ENCODE measurements at places on chromosomes 13 and 19.

GRCh38 chr19:32222556-32222955, 122.9 kb upstream of the ZNF507 start:
- peaks cover 27% of the 10 kb centered on the region for H3K4me1 ChIP-seq
- peaks cover 36% of the 10 kb centered on the region for H3K27me3 ChIP-seq
- no peak overlapping the region for H3K4me3 ChIP-seq

- no peak overlapping the region for H3K27ac ChIP-seq
Observed at GRCh38 chr19:4676955-4677731, 7.0 kb upstream of the MYDGF start.

DNA sequence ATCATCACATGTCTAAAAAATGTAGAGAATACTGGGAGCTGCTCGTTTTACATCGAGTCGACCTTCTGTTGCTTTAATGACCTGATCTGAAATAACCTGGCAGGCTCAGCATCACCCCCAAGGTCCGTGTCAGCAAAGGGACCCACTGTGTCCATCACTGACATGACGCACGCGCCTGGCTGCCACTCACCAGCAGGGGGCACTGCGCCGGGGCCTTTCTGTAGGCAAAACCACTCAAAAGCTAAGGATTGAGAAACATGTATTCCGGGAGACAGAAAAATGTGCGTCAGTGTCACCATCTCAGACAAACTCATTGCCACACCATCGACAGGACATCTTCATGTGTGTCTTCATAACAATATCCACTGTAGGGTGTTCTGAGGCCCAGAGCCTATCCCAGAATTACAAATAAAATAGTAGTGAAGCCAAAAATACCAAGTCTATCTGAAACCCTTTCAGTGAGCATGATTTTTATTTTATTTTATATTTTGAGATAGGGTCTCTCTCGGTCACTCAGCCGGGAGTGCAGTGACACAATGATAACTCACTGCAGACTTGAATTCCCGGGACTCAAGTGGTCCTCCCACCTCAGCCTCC, 130.3 kb upstream of the LSM14A start:
- H3K4me1 ChIP-seq: no peaks in the 10 kb centered on the region
- H3K27ac ChIP-seq: no peak overlapping the region
- no peaks in the 10 kb centered on the region for H3K36me3 ChIP-seq
- H3K27me3 ChIP-seq: peaks cover 2% of the 10 kb centered on the region
- no peak overlapping the region for H3K4me3 ChIP-seq

GRCh38 chr13:44306371-44307192, 67.0 kb upstream of the SERP2 start:
- peak overlapping the region; percentile 4 for H3K4me3 ChIP-seq
- peak overlapping the region; percentile 78 for H3K27ac ChIP-seq
- peaks cover 39% of the 10 kb centered on the region for H3K4me1 ChIP-seq
- H3K36me3 ChIP-seq: no peaks in the 10 kb centered on the region
- no peaks in the 10 kb centered on the region for H3K27me3 ChIP-seq

- H3K4me3 ChIP-seq: no peak overlapping the region
- no peak for DNase-seq
- H3K36me3 ChIP-seq: no peaks in the 10 kb centered on the region
- peaks cover 11% of the 10 kb centered on the region for H3K27me3 ChIP-seq
Observed at GRCh38 chr19:33752018-33752800, 44.5 kb upstream of the KCTD15 start.

- peaks cover 28% of the 10 kb centered on the region for H3K4me1 ChIP-seq
- H3K27ac ChIP-seq: peak overlapping the region; percentile 82
- no peak for DNase-seq
- H3K36me3 ChIP-seq: peaks cover 5% of the 10 kb centered on the region
Observed at GRCh38 chr13:73677048-73677601, 457.1 kb downstream of the KLF12 start.

- H3K27me3 ChIP-seq: no peaks in the 10 kb centered on the region
- no peak for DNase-seq
- H3K36me3 ChIP-seq: no peaks in the 10 kb centered on the region
- peaks cover 6% of the 10 kb centered on the region for H3K4me1 ChIP-seq
Observed at GRCh38 chr13:104737713-104738112, 1671.5 kb upstream of the SLC10A2 start.

GRCh38 chr13:56736966-56737365, 403.8 kb upstream of the PRR20A start:
- H3K36me3 ChIP-seq: no peaks in the 10 kb centered on the region
- H3K27ac ChIP-seq: no peak overlapping the region
- H3K27me3 ChIP-seq: no peaks in the 10 kb centered on the region
- no peak for DNase-seq

GRCh38 chr13:113902481-113902880, 38.6 kb upstream of the GAS6 start:
- peaks cover 12% of the 10 kb centered on the region for H3K4me1 ChIP-seq
- no peaks in the 10 kb centered on the region for H3K27me3 ChIP-seq
- no peak overlapping the region for H3K27ac ChIP-seq
- H3K36me3 ChIP-seq: no peaks in the 10 kb centered on the region
- DNase-seq: no peak

DNA sequence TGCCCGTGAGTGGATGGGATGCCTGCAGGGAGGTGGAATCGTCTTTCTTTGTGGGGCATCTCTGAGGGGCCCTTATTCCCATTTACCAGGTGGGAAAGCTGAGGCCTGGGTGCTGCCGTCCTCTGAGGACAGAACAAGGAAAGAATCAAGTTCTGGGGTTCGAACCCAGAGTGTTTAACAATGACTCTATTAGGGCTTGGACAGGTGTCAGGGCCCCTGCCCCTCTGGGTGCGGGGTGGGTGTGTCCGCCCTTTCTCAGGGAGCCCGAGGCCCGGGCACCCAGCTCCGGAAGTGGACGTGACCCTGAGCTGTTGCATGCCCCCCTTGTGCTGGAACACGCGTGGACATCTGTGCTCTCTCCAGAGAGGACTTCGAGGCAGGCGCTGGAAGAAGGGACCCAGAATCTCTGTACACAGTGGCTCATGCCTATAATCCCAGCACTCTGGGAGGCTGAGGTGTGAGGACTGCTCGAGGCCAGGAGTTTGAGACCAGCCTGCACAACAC, 10.8 kb downstream of the NDUFA11 start:
- H3K27me3 ChIP-seq: peaks cover 8% of the 10 kb centered on the region
- H3K27ac ChIP-seq: no peak overlapping the region
- peaks cover 6% of the 10 kb centered on the region for H3K4me1 ChIP-seq
- no peak for DNase-seq

GRCh38 chr13:23609414-23609760, 39.2 kb downstream of the TNFRSF19 start:
- peak overlapping the region; percentile 28 for H3K27ac ChIP-seq
- no peak for DNase-seq
- H3K4me1 ChIP-seq: peaks cover 38% of the 10 kb centered on the region
- H3K4me3 ChIP-seq: no peak overlapping the region

DNA sequence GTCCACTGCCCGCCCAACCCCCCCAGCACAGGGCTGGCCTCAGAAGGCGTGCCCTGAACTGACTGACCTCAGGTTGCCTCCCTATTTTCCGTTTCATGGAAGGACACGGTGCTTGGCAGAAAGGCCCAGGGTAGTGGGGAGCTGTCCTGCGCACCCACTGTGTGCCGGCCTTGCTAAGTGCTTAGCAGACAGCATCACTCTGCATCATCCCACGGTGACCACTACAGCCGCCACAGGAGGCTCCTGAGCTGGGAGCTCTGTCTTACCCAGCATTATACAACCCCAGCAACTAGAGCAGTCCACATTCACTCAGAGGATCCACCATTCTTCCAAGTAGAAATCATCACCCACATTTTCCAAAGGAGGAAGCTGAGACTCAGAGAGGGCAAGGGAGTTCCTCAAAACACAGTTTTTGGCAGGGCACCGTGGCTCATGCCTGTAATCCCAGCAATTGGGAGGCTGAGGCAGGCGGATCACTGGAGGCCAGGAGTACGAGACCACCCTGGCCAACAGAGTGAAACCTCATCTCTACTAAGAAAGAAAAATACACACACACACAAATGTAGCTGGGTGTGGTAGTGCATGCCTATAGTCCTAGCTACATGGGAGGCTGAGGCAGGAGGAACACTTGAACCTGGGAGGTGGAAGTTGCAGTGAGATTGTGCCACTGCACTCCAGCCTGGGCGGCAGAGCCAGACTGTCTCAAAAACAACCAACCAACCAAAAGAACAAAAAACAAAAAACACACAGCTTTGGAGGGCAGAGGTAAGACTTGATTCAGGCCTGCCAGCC, 1.6 kb downstream of the SBK2 start:
- no peaks in the 10 kb centered on the region for H3K27me3 ChIP-seq
- DNase-seq: no peak
- no peak overlapping the region for H3K4me3 ChIP-seq
- H3K27ac ChIP-seq: no peak overlapping the region
- peaks cover 5% of the 10 kb centered on the region for H3K4me1 ChIP-seq

- H3K36me3 ChIP-seq: no peaks in the 10 kb centered on the region
- peak; percentile 80 for DNase-seq
- no peaks in the 10 kb centered on the region for H3K4me1 ChIP-seq
- H3K4me3 ChIP-seq: no peak overlapping the region
Observed at GRCh38 chr19:17260842-17261325, 3.7 kb downstream of the USHBP1 start.

DNA sequence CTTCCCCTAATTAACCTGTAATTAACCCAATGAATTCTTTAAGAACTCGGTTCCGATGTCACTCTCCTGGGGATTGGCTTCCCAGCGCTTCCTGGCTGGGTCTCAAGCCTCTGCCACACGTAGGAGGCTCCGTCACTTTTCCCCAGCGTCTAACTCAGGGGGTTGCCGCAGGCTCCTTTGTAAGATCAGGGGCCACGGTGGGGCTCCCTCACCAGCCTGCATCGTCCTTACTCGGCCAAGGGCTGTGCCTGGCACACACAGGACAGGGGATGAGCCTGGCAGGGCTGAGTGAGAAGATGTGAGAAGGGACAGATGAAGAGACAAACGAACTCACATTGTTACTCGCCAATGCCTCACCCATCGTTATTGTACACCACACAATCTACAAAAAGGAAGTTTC, 20.9 kb upstream of the ATP11A start:
- no peak overlapping the region for H3K4me3 ChIP-seq
- H3K36me3 ChIP-seq: no peaks in the 10 kb centered on the region
- H3K4me1 ChIP-seq: peaks cover 5% of the 10 kb centered on the region
- no peak for DNase-seq
- no peaks in the 10 kb centered on the region for H3K27me3 ChIP-seq

DNA sequence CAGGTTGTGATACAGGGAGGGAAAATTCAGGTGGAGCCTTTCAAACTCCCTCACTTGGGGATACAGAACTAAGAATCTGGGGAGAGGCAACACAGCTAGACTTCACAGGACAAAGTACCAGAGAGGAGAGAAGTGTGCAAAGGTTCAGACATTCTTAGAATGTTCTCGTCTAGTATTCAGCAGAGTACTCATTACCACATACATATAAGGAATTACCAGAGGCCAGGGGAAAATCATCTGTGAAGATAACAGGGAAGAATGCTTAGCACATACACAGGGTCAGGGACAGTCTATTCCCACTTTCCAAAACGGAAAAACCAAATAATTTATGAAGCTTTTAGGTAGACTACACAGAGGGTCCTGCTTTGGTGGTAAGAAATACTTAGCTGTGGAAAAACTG, 58.1 kb downstream of the TRPC4 start:
- DNase-seq: no peak
- no peaks in the 10 kb centered on the region for H3K27me3 ChIP-seq
- H3K27ac ChIP-seq: no peak overlapping the region
- H3K36me3 ChIP-seq: peaks cover 19% of the 10 kb centered on the region
- H3K4me1 ChIP-seq: no peaks in the 10 kb centered on the region

DNA sequence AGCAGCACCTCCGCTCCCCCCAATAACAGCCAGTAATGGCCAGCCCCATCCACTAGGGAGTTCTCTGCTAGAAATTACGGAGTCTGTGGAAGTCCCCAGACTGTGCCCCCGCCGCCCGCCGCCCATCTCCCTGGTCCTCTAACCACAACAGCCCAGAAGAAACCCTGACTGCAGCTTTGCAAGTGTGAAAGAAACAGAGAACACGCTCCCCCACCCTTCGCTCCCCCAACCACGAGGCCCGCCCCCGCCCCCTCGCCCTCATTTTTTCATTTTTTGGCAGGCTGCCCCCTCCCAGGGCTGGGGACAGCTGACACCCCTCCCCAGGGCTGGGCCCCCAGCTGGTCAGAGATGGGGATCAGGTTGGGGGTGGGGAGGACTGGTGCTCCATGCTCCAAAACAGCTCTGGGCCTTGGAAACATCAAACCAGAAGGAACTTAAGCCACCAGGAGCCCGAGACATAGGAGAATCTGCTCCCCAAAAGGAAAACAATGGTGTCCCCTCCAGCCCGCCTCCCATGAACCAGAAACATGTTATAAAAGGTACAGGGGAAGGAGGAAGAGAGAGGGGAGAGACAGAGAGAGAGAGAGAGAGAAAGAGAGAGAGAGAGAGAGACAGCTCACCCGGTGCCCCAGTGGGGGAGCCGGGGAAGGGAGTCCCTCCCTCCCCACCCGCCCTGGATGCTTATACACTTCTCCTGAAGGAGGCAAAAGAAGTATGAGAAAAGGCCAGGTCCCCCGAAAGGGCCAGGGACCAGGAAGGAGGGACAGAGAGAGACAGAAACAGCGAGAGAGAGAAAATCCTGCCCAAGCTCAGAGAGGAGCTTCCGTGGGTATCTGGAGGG, 29.8 kb upstream of the ASF1B start:
- peak overlapping the region; percentile 81 for H3K27ac ChIP-seq
- DNase-seq: no peak
- no peak overlapping the region for H3K4me3 ChIP-seq
- H3K27me3 ChIP-seq: no peaks in the 10 kb centered on the region

DNA sequence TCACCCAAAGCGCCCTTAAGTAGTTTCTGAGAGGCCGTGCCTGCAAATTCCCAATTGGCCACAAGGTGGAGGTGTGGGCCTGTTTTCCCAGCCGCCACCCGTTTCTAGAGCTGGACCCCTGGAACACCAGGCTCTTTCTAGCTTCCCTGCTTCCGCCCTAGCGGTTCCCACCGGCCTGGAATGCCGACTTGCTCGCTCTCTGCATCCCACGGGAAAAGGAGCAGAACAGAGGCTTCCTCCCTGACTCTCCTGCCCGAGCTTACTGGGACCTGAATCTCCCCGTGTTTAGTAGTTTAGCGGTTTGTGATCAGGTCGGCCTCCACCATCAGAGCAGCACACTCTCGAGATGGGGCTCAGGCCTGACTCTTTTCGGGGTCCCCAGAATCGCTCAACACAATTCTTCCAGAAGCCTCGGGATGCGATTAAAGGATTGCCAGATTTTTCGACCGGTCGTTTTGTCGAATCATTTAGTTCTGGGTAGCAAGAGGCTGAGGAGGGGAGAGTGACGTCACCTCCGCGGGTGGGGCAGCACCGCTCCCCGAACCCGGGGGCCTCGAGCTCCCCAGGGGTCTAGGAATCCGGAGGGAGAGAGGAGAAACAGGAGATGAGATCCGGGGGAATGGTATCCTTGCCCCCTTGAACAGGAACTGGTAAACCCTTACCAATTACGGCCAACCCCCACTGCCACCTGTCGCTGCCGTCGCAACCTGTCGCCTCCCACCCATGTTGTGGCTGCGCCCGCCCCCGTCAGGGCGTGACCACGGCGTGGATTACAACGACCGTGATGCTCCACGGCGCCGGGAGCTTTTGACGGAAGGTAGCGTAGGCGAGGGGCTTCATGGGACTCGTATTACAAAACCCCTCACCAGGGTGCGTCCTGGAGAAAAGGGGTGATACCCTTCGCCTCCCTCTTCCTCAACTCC, 8.0 kb downstream of the NAPSA start:
- H3K27ac ChIP-seq: no peak overlapping the region
- H3K27me3 ChIP-seq: no peaks in the 10 kb centered on the region
- no peak overlapping the region for H3K4me3 ChIP-seq
- no peak for DNase-seq
- H3K36me3 ChIP-seq: peaks cover 24% of the 10 kb centered on the region

- H3K4me3 ChIP-seq: no peak overlapping the region
- DNase-seq: no peak
- no peak overlapping the region for H3K27ac ChIP-seq
- H3K27me3 ChIP-seq: peaks cover 4% of the 10 kb centered on the region
Observed at GRCh38 chr13:25502031-25502430, 130.3 kb downstream of the ATP8A2 start.

All from mesothelial cell of epicardium (in vitro differentiated cells).